ENCODE measurements at places on chromosomes 11 and 22.

- no peak for DNase-seq
Observed at GRCh38 chr22:31838917-31839316, 85.1 kb downstream of the DEPDC5 start.

- no peak for DNase-seq
Observed at GRCh38 chr11:130760515-130761125, 155.7 kb downstream of the SNX19 start.

- no peak for DNase-seq
Observed at GRCh38 chr11:24422376-24422775, 74.5 kb upstream of the LUZP2 start.

GRCh38 chr22:34017205-34017604 is 96.9 kb upstream of the LARGE1 start:
- DNase-seq, result no peak

GRCh38 chr11:68014157-68014946 is 4.2 kb downstream of the ALDH3B1 start:
- DNase-seq, result no peak
